ENCODE measurements at places on chromosomes 12 and 14.

GRCh38 chr12:87332987-87333726 lies 696.0 kb downstream of the C12orf50 start:
- no peak for DNase-seq

DNA sequence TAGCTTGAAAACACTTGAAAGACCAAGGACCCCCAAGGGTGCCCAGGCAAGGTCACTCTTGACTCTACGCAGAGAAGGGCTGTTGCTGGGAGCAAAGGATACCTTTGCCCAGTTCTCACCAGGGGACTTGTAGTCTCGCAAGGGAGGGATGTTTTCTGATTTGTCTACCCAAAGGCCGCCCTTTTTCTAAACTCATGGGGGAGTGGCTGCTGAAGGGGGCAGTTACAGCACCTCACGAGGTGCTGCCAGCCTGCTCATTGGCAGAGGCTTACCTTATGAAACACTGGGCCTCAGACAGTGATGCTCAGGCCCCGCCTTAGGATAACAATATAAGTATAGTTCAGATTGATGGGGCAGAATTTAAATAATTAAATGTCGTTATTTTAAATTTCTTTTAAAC lies 107.0 kb downstream of the ETV6 start:
- DNase-seq = no peak

DNA sequence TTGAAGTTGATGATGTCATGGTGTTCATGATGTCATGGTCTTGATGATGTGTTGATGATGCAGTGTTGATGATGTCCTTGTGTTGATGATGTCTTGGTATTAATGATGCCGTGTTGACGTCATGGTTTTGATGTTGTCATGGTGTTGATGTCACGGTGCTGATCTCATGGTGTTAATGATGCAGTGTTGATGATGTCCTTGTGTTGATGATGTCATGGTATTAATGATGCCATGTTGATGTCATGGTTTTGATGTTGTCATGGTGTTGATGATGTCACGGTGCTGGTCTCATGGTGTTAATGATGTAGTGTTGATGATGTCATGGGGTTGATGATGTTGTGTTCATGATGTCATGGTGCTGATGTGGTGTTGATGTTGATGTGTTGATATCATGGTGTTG lies 48.0 kb upstream of the RIMBP2 start:
- no peak for DNase-seq

DNA sequence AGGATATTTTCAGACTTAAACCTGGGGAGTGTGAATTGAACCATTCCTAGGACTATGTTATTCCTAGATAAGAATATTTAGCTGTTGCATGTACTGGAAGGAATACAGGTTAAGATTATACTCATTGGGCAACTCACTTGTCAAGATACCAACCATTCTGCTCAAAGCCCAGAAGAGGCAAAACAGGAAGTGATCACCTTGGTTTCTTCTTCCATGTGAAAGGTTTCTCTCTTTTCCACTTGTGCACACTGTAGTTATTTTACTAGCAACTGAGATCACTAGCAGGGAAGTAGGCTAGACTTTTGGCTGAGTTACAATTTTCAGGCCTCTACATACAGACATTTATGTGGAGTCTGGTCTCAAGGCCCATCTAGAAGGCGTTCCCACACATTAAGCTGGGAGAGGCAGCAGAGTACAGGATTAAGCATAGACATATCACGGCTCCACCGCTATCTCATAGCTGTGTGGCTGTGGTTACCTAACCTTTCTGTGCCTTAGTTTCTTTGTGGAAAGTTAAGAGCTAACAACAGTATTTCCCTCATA lies 83.9 kb upstream of the FERMT2 start:
- no peak for DNase-seq

- DNase-seq = no peak
Observed at GRCh38 chr14:74583689-74584434, 28.2 kb downstream of the LTBP2 start.

GRCh38 chr12:111170543-111170942 lies 198.4 kb downstream of the PHETA1 start:
- no peak for DNase-seq

DNA sequence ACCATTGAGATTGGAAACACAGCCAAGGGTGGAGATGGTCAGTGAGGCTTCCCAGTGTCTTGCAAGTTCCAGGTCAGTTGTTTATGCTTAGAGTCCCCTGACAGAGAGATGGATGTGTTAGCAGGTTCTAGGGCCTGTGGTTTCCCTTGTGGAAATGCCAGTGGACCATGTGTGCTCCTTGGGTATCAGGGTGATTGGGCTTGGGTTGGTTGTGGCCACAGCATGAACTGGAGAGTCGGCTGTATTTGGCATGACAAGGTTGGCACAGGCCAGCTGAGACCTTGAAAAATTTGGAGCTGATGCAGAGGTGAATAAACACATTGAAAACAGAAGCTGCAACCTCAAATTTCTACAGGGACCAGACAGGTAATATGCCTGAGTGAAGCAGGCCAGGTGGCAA lies 668.0 kb downstream of the DIO2 start:
- no peak for DNase-seq

DNA sequence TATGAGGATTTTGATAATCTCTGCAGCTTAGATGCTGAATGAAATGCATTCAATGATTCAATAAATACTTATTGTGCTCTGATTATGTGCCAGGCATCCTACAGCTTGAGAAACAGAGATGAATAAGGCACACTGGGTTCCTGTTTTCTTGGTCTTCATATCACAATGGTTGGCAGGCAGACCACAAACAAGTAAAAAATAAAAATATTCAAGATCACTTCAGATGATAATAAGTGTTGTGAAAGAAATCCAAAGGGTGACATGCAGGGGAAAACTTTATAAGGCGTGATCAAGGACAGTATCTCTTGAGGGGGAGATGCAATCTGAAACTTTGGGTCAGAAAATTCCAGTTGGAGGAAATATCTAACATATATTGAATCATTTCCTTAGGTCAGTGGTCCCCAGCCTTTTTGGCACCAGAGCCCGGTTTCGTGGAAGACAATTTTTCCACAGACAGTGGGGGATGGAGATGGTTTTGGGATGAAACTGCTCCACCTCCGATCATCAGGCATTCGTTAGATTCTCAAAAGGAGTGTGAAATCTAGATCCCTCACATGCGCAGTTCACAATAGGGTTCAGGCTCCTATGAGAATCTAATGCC lies 73.7 kb upstream of the RAP1B start:
- DNase-seq = no peak

DNA sequence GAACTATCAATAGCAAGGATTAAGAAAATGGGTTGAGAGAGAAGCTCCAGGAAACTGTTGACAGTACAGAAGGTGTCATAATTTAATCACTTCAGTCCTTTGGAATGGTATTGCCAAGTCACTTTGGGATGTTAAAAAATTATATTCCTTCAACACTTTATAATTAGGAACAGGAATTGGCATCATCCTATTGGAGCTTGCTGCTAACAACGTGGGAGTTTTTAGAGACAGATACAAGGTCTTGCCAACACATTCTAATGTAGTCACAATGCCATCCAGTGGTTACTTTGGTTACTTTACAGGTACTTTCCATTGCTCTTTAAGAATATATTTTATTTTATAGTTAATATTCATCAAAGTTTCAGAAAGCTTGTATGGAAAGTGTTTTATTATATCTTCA lies 310.1 kb downstream of the SYT1 start:
- no peak for DNase-seq

GRCh38 chr12:12427568-12427967 lies 70.7 kb downstream of the BORCS5 start:
- no peak for DNase-seq

DNA sequence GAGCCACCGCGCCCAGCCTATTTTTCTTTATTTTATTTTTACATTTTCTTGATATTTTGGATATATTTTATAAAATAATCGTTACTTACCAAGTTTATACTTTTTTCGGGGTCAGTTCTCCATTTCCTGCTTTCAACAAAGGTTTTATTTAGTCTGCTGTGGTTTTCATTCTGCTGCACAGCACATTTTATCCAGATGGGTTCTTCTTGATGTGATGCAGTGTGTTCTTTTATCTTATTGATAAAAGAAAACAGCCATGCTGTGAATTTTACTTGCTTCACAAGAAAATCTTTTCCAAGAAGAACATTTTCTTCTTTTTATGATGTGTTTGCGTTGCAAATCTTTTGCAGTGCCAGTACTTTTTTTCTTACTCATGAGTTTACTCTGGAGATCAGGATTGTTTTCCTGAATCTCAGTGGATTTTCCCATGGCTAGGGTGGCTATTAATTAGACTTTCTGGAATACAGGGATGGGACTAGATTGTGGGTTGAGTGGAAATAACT lies 192.5 kb downstream of the ADGRD1 start:
- no peak for DNase-seq

GRCh38 chr14:25026476-25027137 lies 23.3 kb downstream of the STXBP6 start:
- DNase-seq = no peak

GRCh38 chr12:127115468-127116035 lies 1151.4 kb upstream of the TMEM132C start:
- no peak for DNase-seq

- DNase-seq = no peak
Observed at GRCh38 chr12:92703786-92704185, 997 bp downstream of the PLEKHG7 start.

- DNase-seq = no peak
Observed at GRCh38 chr14:85106506-85106905, 423.4 kb upstream of the FLRT2 start.

GRCh38 chr14:68807148-68807600 lies 14.3 kb upstream of the ZFP36L1 start:
- no peak for DNase-seq

GRCh38 chr12:4265280-4265679 lies 8.3 kb upstream of the CCND2 start:
- DNase-seq = no peak

DNA sequence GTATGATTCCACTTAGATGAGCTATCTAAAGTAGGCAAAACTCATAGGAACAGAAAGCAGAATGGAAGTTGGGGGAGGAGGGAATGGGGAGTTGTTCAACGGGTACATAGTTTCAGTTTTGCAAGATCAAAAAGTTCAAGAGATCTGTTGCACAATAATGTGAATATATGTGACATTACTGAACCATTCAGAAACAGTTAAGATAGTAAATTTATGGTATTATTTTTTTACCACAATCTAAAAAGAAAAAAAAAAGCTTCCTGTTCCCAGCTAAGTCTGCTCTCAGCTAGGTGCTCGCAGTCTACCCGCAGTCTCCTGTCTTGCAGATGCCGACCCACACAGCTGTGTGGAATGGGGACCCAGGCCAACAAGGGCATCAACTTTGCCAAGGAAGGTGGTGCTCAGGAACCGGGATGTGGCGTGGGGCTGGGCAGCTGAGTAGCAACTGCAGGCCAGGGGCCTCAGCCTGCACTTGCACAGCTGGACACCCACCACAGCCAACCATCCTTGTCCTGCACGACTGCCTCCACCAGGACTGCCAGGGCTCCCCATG lies 15.3 kb upstream of the ANO6 start:
- no peak for DNase-seq

- no peak for DNase-seq
Observed at GRCh38 chr14:96901227-96901626, 104.0 kb downstream of the VRK1 start.

- DNase-seq = no peak
Observed at GRCh38 chr12:93962336-93962735, 186.0 kb upstream of the PLXNC1 start.

DNA sequence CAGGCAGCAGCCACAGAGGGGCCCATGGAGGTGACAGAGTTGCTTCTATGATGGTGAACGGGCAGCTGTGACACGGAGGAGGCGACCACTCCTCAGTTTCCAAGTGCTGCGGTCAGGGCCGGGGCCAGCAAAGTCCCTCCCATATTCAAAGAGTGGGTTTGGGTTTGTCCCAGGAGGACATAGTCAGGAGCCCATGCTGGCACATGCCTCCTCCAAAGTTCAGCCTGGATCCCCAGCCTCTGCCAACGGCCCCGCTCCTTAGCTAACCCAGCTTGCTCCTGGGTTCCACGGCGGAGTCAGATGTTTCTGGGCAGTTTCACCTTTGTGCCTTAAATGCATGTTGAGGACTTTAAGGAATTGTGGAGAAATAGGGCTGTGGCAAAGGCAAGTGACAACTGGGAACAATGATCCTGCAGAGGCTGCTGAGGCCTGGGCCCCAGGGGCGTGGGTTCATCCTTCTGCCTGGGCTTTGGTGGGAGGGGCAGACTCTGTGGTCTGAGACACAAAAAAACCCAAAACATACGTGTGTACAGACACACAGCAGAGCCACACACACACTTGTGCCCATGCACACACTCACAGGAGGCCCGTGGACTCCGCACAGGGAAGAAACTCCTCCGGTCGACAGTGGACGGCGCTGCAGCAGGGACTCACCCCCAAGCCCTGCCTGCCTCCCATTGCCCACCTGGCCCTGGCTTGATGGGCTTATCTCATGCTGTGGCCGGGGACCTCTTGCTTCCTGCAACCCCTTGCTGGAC lies 399.4 kb downstream of the TMEM121 start:
- no peak for DNase-seq

DNA sequence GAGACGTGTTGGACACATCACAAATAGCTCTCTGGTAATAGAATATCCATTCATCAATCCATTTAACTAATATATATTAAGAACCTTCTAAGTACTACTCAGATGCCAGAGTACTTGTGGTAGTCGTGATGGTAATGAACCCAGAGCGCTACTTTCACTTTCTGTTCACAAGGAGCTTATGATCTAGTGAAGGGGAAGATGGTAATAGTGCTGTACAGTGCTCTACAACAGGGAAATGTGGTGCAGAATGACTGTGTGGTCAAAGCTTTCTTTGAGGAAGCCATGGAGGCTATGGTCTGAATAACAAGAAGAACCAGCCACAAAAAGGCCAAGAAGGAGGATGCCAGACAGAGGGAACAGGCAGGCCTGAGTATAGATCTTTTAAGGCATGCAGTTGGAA lies 212.0 kb downstream of the PTPRO start:
- no peak for DNase-seq

GRCh38 chr14:77222546-77223225 lies 41.1 kb downstream of the TMEM63C start:
- DNase-seq = no peak

DNA sequence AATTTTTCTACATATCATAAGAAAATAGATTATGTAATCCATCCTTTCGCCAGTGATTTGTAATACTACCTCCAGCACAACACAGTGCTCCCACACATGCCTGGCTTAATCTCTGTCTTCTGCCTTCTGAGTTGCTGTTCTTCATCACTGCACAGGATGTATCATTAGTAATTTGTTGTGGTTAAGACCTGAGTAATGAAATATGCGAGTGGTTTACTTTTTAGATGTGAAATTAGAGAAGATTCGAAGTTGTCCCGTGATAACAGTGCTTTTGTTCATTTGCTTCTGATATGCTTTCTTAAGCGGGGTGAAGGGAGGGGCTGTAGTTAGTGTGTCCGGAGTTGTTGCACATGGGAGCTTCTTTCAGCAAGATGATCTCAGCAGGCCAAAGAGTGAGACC lies 18.1 kb downstream of the KRT85 start:
- no peak for DNase-seq

Measured in stimulated activated CD4-positive, alpha-beta T cell treated with anti-CD3 and anti-CD28 coated beads, TNF-alpha, amount 100 ng/mL, for 1 hour (primary cell).